Skeletal muscle tissue (tissue), 5 donors: ENCODE measurements at places on chromosomes 2 and 18. TPM values are rescaled to one million over a fixed set of nuclear protein-coding genes. Genes with fewer than 3 reads are reported as not detected.

CYS1 gene
- total RNA-seq, result 4.7 TPM

TMEM169 gene
- 1.6 TPM for total RNA-seq

RIT2 gene
- total RNA-seq, result not detected

STEAP3 gene
- total RNA-seq, result 8.9 TPM

LYG1 gene
- 0.52 TPM for total RNA-seq

LIMS3 gene
- 1.6 TPM for total RNA-seq

TEX44 gene
- total RNA-seq, result not detected

PROKR1 gene
- total RNA-seq, result 0.52 TPM

APCDD1 gene
- 2.6 TPM for total RNA-seq

DSC3 gene
- under 0.01 TPM for total RNA-seq

PTH2R gene
- 0.52 TPM for total RNA-seq

CCDC148 gene
- total RNA-seq, result 0.52 TPM

C2orf92 gene
- 4.7 TPM for total RNA-seq

EFR3B gene
- 4.7 TPM for total RNA-seq

MYOM1 gene
- 661 TPM for total RNA-seq

CRACDL gene
- 0.52 TPM for total RNA-seq

TNFAIP6 gene
- 13.0 TPM for total RNA-seq

CSRNP3 gene
- total RNA-seq, result 18.8 TPM

KRTCAP3 gene
- total RNA-seq, result not detected

C2orf66 gene
- not detected for total RNA-seq

MOGAT1 gene
- total RNA-seq, result not detected
